ENCODE measurements at places on chromosomes 5 and 9.

DNA sequence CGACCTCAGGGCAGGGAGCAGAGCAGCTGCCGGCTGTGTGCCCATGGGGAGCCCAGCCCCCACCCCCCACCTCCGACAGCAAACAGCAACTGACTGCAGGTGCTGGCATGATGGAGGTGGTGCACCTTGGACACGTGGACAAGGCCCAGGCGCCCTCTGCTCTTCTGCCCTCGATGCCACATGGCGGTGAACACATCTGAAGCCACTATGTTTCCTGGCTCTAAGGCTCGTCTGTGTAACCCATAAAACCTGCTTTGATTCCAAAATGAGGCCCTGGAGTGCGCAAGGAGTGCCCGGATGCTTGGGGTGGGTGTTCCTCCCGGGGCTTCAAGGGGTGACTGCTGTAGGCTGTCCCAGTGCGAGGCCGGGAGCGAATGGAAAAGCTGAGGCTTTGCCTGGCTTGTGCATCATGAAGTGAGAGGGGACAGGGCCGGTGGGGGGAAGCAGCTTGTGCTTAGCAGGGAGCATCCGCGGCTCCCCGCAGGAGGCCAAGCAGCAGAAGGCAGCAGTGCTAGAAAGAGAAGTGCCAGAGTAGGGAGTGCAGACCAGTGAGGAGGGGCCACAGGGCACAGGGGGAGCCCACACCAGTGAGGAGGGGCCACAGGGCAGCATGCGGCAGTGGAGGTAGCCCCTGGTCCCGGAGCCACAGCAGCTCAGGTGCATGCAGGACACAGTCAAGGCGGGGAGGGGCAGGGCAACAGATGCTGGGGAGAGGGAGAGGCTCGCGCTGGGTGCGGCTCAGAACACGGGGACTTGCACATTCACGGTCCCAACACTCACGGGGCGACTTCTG is 30.0 kb downstream of the NKD2 start:
- no peak for DNase-seq

DNA sequence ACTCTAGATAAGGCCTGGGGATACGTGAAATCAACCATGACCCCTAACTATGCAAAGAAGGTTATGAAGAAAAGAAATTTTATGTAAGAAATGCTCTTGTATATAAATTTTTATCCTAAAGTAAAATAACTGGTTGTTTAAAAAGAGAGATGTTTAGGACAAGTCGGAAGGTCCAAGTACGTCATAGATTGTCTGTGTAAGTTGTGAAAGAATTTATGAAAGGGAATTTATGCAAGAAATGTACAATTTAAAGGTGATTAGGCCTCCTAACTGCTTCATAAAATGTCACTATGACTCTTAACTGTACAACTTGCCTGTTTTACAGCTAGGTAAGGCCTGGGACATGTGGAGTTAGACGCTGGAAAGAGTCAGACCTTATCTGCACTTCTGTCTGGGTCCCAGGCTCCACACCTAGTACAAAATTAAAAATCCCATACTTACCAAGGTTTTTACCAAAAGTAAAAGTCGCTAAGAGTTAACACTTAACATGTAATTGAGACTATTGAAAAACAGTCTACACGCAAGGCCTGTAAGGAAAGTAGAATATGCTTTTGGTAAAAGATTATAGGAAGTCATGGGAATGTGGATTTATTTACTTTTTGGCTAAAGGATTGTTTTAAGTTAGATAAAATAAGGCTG is 77.4 kb downstream of the KIAA0825 start:
- no peak for DNase-seq

DNA sequence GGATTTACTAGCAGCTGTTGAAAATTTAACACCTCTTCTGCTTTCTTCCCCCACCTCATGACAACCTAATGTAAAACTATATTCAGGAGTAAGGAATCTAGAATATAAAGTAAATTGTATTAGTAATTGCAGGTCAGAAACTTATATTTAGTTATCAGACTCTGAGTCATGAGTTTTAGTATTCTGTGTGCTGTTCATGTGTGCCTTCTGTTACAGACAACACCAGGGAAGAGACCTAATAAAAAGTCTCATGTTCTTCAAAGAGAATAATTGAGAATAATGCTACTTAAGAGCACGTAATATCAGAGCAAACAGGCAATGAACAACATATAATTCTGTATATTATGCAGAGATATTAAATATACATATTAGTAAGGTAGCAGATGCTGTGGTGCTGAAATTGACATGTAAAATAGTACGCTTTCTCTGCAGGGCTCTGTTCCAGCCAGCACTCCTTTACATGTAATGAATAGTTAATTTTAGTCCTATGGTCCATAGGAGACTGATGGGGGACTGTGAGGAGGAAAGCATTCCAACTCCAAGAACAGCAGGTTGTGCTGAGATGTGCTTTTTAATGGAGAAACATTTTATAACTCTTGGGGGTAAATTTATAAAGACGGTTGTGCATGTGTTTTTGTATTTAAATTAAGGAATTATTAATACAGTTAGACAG is 106.4 kb downstream of the ZSWIM6 start:
- DNase-seq = no peak

DNA sequence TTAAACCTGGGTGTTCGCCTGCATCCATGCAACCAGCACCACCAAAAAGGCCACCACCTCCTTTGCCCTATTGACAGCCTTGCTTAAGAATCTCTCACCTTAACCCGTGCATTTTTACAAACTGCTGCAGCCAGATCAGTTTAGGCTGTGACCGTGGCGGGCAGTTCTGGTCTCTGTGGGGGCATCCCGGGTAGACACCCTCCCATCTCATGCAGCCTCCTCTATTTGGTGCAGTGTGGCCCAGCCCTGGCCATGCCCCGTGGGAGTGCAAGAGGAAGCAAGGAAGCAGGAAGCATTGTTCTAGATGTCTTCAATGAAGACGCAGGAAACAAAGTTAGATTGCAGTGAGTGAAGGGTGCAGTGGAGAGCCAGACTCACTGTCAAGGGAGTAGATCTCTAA is 108.8 kb upstream of the MVB12B start:
- DNase-seq = no peak
